ENCODE measurements at places on chromosomes 7 and 10. TPM values are rescaled to one million over a fixed set of nuclear protein-coding genes. Genes with fewer than 3 reads are reported as not detected.

The ZNF503 gene
- total RNA-seq = 0.11 TPM

The WEE2 gene
- total RNA-seq = not detected

The OR2A1 gene
- total RNA-seq = not detected

The NUTM2A gene
- total RNA-seq = 0.56 TPM

The LIPM gene
- not detected for total RNA-seq

The CAV2 gene
- total RNA-seq = not detected

The RBP3 gene
- not detected for total RNA-seq

The NEUROD6 gene
- not detected for total RNA-seq

The PIK3AP1 gene
- total RNA-seq = 383 TPM

The ZNF736 gene
- 17.7 TPM for total RNA-seq

All from natural killer cell treated with Interleukin-12 subunit alpha and Interleukin-12 subunit beta and Interleukin-15 and Interleukin-18, amount 100 ng/mL, for 72 hours (primary cell).